ENCODE measurements at places on chromosomes 3 and 15. TPM values are rescaled to one million over a fixed set of nuclear protein-coding genes. Genes with fewer than 3 reads are reported as not detected.

The CPLX3 gene
- total RNA-seq, result not detected

The TAGLN3 gene
- not detected for total RNA-seq

- H3K27me3 ChIP-seq, result no peaks in the 10 kb centered on the region
- H3K27ac ChIP-seq, result no peak overlapping the region
- no peaks in the 10 kb centered on the region for H3K36me3 ChIP-seq
- no peaks in the 10 kb centered on the region for H3K4me1 ChIP-seq
Measured at GRCh38 chr3:138234401-138235179, 47.5 kb downstream of the ARMC8 start.

DNA sequence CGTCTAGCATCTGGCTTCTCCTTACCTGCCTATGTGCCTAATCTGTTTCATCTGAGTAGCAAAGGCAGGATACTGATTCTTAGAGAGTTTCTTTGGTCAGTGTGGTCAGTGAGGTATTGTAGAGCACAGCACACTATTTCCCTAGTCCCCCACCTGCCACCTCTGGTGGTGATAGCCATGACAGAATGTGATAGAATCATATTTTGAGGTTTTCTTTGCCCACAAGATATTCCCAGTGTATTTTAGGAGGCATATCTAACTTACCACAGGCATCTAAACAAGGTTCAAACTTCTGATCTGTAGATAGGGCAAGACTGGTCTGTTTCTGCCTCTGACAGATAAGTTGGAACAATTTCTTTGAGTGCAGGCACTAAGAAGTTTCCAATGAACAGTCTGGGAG, 188.0 kb downstream of the SOX2 start:
- no peak overlapping the region for H3K27ac ChIP-seq
- no peak overlapping the region for H3K4me3 ChIP-seq
- no peaks in the 10 kb centered on the region for H3K36me3 ChIP-seq
- no peaks in the 10 kb centered on the region for H3K4me1 ChIP-seq

DNA sequence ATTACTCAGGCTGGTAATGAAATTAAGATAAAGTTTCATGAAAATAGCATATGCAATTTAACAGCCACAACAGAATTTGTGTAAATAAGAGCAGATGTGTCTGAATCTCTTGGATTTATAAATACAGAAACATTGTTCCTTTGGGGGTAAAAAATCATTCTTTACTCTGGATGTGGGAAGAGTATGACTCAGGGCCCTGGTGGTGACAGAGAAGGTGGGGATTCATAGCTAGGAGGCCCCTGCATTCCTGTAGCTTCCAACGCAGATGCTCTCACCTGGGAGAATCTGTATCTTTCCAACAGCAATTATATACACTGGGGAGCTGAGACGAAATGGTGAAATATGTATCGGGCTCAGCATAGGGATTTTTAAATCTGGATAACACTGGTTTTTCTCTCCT, 167.6 kb upstream of the CADPS start:
- no peaks in the 10 kb centered on the region for H3K36me3 ChIP-seq
- no peaks in the 10 kb centered on the region for H3K27me3 ChIP-seq
- H3K4me3 ChIP-seq, result no peak overlapping the region
- H3K27ac ChIP-seq, result no peak overlapping the region
- H3K4me1 ChIP-seq, result no peaks in the 10 kb centered on the region

DNA sequence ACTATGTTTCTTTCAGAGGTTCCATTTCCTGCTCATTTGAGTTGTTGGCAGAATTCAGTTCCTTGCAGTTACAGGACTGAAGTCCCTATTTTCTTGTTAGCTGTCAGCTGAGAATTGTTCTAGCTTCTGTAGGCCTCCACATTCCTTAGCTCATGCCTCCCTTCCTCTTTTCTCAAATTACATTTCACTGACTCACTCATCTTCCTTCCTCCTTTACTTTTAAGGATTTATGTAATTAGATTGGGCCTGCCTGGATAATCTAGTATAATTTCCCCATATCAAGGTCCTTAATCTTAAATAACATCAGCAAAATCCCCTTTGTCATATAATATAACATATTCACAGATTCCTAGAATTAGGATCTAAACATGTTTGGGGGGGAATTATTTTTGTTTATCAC, 40.6 kb upstream of the RBMS3 start:
- no peaks in the 10 kb centered on the region for H3K27me3 ChIP-seq
- H3K36me3 ChIP-seq, result no peaks in the 10 kb centered on the region
- no peak for DNase-seq
- no peak overlapping the region for H3K4me3 ChIP-seq
- no peak overlapping the region for H3K27ac ChIP-seq
- no peaks in the 10 kb centered on the region for H3K4me1 ChIP-seq

Measured in Peyer's patch (tissue), 4 donors.